ENCODE measurements at places on chromosomes 4 and X.

- DNase-seq: no peak
Measured at GRCh38 chr4:177367336-177367735, 57.7 kb downstream of the NEIL3 start.

GRCh38 chr4:124279741-124280140, 432.8 kb downstream of the ANKRD50 start:
- DNase-seq: no peak

- no peak for DNase-seq
Measured at GRCh38 chr4:10333942-10334341, 123.3 kb downstream of the ZNF518B start.

- no peak for DNase-seq
Measured at GRCh38 chr4:32172761-32173160, 1452.6 kb downstream of the PCDH7 start.

- DNase-seq: peak; percentile 67
Measured at GRCh38 chrX:1658071-1658491, 43.2 kb downstream of the ASMT start.

DNA sequence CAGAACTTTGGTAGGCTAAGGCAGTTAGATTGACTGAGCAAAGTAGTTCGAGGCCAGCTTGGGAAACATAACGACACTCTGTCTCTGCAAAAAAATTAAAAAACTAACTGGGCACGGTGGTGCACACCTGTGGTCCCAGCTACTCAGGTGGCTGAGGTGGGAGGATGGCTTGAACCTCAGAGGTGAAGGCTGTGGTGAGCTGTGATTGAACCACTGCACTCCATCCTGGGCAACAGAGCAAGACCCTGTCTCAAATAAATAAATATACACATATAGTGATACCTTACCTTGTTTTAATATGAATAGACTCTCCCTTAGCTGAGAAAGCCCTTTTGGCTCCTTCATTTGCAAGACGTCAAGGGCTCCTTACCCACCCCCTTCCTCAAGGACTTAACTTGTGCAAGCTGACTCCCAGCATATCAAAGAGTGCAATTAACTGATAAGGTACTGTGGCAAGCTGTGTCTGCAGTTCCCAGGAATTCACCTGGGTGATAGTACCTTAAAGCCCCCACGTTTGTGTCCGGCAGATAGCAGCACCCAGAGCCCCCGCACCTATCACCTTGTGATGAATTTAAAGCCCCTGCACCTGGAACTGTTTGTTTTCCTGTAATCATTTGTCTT, 655.6 kb upstream of the GALNTL6 start:
- DNase-seq: no peak

- DNase-seq: no peak
Measured at GRCh38 chr4:66585767-66586166, 915.5 kb upstream of the EPHA5 start.

DNA sequence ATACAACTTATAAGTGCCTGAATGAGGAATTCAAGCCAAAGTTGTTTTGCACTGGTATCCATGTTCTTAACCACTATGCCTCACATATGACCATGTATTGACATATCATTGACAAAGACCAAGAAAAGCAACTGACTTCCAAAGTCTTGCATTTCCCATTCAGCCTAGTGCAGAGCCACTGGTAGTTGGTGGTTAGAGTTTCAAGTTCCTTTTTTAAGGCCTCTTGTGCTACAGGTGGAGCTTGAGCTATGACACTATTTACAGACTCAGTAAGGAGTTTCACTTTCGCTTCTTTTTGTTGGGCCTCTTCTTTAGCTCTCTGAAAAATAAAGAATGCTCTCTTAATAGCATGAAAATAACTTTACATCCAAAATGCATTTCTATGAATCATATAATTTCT, 763.0 kb downstream of the DMD start:
- DNase-seq: no peak

GRCh38 chr4:161287678-161288352, 876.0 kb downstream of the FSTL5 start:
- no peak for DNase-seq
